ENCODE measurements at places on chromosomes 6 and 20.
A peak's percentile ranks its signal among the peaks of the same experiment; 100 is the strongest.

DNA sequence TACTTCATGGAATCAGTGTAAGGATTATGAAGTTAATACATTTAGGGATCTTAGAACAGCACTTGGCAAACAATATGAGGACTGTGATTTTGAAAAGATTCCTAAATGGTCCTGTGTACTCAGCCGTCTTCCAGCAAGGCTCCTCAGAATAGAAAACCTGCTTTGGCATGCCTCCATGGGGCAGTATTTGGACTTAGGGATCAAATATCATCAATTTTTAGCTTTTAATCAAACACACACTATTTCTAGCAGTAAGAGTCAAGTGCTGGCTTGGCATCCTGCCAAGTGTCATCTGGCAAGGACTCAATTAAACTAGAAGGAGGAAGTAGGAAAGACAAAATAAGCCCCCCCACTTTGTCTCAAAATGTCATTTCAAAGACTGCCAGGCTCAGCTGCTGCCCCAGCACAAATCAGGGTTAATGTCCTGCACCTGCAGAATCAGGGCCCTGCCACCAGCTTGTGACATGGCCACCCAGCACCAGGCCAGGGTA, 40.8 kb downstream of the IYD start:
- DNase-seq: peak; percentile 38

DNA sequence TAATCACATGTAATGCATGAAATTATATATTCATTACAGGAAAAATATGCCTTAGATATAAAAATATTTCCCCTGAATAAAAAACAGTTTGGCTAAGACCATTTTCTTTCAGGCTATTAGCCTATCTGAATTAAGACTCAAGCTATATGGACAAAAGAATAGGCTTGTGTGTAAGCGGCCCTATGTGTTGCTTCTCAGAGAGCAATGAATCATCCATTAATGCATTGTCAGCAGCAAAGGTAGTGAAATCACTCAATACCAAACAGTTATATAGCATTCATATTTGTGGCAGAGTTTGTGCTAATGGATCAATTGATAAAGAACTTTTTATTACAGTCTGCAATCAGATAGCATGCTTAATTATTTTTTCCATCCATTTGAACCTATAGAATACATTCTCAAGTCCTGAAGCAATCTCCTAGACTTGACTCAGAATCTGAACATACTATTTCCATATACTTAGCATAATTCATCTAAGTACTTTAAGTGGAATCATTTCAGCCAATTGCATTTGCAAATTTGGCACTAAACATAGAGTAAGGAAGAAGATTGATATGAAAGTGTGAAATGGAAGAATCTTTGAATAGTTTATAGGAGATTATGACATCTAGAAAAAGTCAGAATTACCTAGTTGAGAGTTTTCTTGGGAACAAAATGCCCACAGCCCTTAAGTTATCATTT, 112.2 kb downstream of the ADGRB3 start:
- no peak for DNase-seq

- DNase-seq: no peak
Measured at GRCh38 chr20:36237477-36237876, 1.2 kb downstream of the AAR2 start.

- DNase-seq: peak; percentile 69
Measured at GRCh38 chr6:34934516-34934915, 45.5 kb downstream of the ANKS1A start.

DNA sequence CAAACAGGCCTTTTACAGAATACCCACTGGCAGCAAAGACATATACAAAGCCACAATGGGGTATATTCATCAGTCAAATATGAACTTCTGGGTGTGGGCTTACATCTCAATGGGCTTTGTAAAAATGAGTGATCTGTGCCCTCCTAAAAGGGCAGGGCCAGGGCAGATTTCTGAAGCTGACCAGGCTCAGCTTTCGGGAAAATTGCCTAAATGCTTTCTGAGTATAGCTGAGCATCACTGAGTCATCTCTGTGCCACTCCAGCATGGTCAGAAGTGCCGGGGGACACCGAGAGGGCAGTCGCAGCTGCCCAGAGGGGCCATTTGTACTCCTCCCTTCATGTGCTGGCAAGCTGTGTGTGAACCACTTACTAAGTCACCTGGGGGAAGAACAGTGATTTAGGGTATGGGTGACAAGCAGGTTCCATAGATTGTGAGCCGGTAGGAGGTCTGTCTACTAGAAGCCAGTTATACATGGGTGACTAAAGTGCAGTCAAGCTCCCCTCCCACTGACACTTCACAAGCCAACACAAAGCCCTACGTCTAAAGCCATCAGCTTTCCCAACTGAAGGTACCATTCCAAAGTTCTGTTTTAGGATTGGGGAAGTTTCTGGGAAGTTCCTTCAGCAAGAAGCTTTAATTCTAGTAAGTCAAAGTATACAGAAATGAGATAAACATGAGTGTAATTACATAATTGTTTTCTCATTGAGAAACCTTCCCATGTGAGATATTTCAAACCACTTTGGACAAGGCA, 147.6 kb upstream of the TAB2 start:
- DNase-seq: no peak

- no peak for DNase-seq
Measured at GRCh38 chr6:95448208-95448607, 129.1 kb upstream of the MANEA start.

- no peak for DNase-seq
Measured at GRCh38 chr20:50873585-50873984, 57.7 kb downstream of the ADNP start.

DNA sequence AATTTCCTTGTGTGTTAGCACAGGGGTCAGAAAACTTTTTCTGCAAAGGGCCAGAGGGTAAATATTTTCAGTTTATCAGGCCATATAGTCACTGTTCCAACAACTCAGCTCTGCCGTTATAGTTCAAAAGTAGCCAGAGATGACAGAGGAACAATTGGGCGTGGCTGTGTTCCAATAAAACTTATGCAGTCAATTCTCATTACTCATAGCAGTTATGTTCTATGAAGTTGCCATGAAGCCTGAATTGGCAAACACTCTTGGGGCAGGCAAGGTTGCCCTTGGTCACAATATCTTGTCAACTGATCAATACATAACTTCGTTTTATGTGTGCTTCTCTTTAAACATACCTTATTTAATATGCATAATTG, 304.2 kb downstream of the TFAP2C start:
- no peak for DNase-seq

GRCh38 chr6:87200469-87201175, 45.3 kb downstream of the ZNF292 start:
- DNase-seq: peak; percentile 43

DNA sequence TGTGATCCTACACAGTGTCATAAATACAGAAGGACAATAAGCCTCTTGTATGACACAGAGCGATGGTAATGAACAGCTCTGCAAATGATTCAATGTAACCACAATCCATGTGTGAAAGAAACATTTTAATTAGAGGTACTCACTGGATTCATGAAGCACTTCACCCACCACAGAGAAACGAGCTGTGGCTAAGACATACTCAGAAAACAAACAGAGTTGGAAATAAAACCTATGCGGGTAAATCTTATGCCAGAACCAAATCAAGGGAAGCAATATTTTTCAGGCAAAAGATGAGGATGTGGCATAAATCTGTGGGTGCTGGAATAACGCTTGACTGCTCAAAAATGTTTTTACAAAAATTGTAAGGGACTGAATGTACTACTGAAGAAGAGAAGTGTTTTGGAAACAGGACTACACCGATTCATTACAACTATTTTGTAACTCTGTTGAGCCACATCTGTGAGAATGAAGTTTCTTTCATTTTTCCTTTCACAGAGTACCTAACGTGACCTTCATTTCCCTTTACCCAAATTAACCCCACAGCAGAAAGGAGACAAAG, 112.1 kb downstream of the WDR27 start:
- peak; percentile 87 for DNase-seq

GRCh38 chr20:25389401-25389857, 1.2 kb downstream of the ABHD12 start:
- peak; percentile 47 for DNase-seq

GRCh38 chr6:71346334-71346694, 57.7 kb downstream of the OGFRL1 start:
- no peak for DNase-seq

GRCh38 chr6:21220271-21220987, 373.1 kb upstream of the SOX4 start:
- DNase-seq: no peak

DNA sequence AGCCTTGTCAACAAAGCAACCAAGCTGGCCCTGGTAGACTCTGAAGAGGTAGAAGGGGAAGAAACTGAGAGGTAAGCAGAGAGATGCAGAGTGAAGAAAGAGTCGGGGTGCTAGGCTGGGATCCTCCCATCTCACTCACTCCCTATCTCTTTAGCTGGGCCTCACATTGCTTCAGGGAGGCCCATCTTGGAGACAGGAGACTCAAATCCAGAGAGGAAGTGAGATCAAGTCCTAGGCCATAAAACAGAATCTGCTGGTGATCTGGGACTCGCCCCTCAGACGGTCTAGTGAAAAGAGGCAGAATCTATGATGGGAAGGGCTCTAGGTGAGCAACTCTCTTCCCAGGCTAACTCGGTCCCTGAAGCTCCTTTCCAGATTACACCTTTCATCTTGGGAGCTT, 659 bp upstream of the GUCA1B start:
- no peak for DNase-seq

DNA sequence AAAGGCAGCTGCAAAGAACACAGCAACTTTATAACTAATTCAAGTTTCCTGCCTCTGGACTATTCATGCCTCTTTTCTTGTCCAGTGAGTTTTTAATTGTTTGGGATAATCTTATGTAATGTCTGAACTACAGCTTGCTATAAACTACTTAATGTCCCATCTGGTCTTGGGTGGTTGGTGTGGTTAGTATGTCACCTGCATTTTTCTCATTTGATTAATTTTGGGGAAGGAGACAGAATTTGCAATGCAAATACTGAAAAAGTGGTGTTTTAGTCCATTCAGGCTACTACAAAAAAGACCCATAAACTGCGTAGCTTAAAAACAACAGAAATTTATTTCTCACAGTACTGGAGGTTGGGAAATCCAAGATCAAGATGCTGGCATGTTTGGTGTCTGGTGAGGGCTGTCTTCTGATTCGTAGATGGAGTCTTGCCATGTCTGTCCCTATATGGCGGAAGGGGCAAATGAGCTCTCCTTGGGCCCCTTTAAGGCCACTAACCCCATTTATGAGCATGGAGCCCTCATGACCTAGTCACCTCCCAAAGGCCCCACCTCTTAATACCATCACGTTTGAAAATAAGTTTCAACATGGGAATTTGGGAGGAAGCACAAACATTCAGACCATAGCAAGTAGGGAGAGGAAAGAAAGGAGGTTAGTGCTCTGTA, 22.4 kb downstream of the RNF8 start:
- DNase-seq: no peak

DNA sequence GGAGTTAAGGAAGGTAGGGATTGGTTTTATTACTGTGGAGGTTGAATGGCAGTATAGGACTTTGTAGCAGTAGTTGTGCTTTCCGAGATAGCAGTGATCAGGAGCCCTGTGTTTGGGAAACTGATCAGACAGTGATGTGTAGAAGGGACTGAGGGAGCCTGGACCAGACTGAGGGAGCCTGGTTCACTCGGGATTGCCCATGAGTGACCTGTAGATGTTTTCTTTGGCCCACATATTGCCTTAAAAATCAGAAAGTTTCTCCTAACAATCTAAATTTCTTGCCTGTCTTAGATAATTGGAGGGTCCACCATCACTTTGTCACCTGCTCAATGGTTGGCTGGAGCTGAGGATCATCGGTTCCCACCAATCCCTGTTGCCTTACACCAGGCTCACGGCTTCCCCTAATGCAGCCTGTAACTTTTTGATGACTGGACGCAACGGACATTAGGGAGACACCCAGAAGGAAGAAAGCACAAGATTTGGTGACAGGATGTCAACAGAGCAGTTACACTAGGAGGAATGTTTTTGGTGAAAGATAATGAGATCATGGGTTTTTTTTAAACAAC, 1.1 kb downstream of the CDS2 start:
- no peak for DNase-seq

- no peak for DNase-seq
Measured at GRCh38 chr6:160154471-160154870, 32.9 kb downstream of the SLC22A1 start.

GRCh38 chr6:7238900-7239589, 74.0 kb downstream of the SSR1 start:
- DNase-seq: peak; percentile 61

DNA sequence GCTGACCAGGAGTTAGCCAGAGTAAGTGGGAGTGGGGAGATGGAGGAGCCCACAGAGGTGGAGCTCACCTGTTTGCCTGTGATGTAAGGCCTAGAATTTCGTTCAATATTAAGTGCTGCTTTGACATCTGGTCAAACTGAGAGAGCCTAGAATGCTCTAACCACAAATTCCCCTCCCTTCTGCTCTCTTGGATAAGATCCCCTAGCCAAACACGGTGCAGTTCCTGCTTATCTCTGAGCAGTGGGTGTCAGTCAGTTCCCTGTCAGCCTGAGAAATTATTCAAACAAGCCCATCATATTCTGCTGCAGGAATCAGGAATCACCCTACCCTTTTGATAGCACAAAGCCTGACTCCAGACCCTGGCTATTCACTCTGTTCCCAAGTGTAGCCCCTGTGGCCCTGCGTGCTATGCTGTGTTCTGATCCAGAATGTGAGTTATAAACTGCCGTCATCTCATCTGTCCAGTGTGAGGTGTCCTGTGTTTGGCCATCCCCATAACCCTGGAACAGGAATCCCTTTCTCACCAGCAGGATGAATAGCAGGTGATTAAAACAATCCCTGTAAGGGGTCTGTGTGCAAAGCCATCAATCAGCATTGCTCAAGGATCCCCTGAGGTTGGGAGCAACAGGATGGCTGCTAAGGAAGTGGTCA, 31.8 kb upstream of the ZNF133 start:
- no peak for DNase-seq

DNA sequence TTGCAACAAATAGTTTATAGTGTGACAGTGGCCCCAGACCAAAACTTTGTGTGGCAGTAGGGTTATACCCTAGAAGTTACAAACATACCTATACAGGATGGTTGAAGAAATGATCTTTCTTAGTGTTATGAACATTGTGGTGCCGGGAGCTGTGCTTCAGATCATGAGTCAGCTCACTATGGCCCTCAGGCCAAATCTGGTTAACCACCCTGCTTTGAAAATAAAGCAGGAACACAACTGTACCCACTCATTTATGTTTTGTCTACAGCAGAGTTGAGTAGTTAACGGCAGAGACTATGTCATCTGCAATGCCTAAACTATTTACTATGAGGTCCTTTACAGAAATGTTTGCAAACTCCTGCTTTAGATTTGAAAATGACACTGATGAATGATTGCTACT, 24.3 kb downstream of the AKAP7 start:
- DNase-seq: peak; percentile 42

DNA sequence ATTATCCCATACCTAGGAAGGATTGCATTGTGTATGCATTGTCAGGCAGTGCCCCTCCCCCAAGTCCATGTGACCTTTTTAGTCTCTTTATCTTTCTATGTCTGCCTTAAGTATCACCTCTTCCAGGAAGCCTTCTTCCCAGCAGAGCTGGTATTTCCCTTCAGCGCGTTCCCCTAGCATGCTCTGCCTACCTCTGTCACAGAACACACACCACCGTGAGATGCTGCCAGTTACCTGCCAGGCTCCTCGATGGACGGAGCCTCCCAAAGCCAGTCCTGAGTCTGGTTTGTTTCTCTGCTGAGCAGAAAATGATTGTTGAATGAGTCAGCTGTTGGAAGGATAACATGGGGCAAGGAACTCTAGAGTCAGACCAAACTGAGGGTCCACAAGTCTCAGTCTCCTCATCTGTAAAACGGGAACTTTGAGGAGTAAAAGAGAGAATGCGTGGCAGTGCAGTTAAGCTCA, 11.3 kb upstream of the ZNF335 start:
- no peak for DNase-seq
